ENCODE measurements at places on chromosomes 13 and 19.

- no peak for DNase-seq
Measured at GRCh38 chr13:70390968-70391367, 282.7 kb upstream of the KLHL1 start.

DNA sequence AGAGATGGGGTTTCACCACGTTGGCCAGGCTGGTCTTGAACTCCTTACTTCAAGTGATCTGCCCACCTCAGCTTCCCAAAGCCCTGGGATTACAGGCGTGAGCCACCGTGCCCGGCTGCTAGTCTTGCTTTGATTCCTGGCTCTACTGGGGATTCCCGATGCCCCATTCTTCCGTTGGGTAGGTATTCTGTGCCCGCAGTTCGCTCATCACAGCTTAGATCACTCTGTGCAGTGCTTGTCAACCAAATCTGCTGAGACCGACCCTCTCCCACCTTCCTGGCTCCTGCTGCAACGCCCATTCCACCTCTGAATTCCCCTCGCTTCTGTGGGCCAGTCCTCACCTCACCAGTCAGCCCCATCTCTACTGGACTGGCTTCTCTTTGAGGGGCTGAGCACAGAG lies 4.6 kb upstream of the ZNF414 start:
- DNase-seq, result no peak

- peak; percentile 67 for DNase-seq
Measured at GRCh38 chr19:46471116-46471733, at the start of gene PNMA8A. Gene PNMA8A, minus strand, starts transcription at chr19:46471563. Its CDS starts 528 bp downstream, at chr19:46471035.

- no peak for DNase-seq
Measured at GRCh38 chr19:12668932-12669269, 2.3 kb downstream of the WDR83 start.
